ENCODE measurements at places on chromosomes 6 and 20.

- DNase-seq, result no peak
Measured at GRCh38 chr6:35771343-35771627, 5.1 kb upstream of the CLPSL2 start.

- DNase-seq, result peak; percentile 35
Measured at GRCh38 chr20:57432862-57433491, 41.8 kb downstream of the RBM38 start.

GRCh38 chr6:144723431-144723830, 438.3 kb downstream of the UTRN start:
- DNase-seq, result no peak

- DNase-seq, result no peak
Measured at GRCh38 chr6:72272958-72273357, 348.9 kb upstream of the KCNQ5 start.

DNA sequence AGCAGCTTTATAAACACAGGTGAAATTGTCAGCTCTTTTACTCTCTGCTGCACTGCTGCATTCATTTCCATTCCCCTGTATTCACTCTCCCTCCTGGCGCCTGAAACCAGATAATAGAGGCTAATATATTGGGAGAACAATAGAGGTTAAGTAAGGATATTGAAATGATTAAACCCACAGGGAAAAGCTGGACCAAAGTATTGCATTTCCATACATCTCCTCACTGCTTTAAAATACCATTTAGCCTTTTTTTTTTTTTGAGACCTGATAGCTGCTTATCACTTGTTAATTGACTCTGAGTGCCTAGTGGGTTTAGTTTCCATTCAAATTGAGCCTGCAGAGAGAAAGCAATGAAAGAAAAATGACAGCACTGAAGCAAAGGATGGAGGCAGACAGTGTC, 540.5 kb upstream of the IMPG1 start:
- DNase-seq, result no peak

- DNase-seq, result peak; percentile 27
Measured at GRCh38 chr6:52390361-52390727, 28.4 kb downstream of the PAQR8 start.

Data from stimulated activated CD8-positive, alpha-beta memory T cell treated with anti-CD3 and anti-CD28 coated beads, Interleukin-4, amount 100 ng/mL, for 1 hour (primary cell).